ENCODE measurements at places on chromosomes 11 and 22. TPM values are rescaled to one million over a fixed set of nuclear protein-coding genes. Genes with fewer than 3 reads are reported as not detected.

ZP1 gene
- not detected for total RNA-seq

IL17REL gene
- total RNA-seq, result under 0.01 TPM

LDLRAD3 gene
- 21.6 TPM for total RNA-seq

APOL5 gene
- not detected for total RNA-seq

SCGB1D2 gene
- total RNA-seq, result not detected

INS gene
- not detected for total RNA-seq

TOMM22 gene
- 82.6 TPM for total RNA-seq

ACRV1 gene
- not detected for total RNA-seq

VPS11 gene
- total RNA-seq, result 25.5 TPM

OR8D4 gene
- not detected for total RNA-seq

PLAAT2 gene
- total RNA-seq, result not detected

OR51B4 gene
- not detected for total RNA-seq

ALKBH8 gene
- total RNA-seq, result 8.6 TPM

CDC42EP1 gene
- total RNA-seq, result 42.1 TPM

PDGFD gene
- total RNA-seq, result 9.5 TPM

ESRRA gene
- total RNA-seq, result 50.0 TPM

ISX gene
- not detected for total RNA-seq

NCF4 gene
- not detected for total RNA-seq

NXPE2 gene
- total RNA-seq, result not detected

SOX10 gene
- not detected for total RNA-seq

CNIH2 gene
- total RNA-seq, result not detected

DGCR2 gene
- 47.9 TPM for total RNA-seq

MAPK8IP2 gene
- 0.33 TPM for total RNA-seq

NAV2 gene
- total RNA-seq, result 27.6 TPM

MRGPRE gene
- not detected for total RNA-seq

FKBP2 gene
- 27.3 TPM for total RNA-seq

CHRNA10 gene
- total RNA-seq, result 2.0 TPM

FUT4 gene
- total RNA-seq, result 7.5 TPM

LMO2 gene
- total RNA-seq, result 50.6 TPM

FGF19 gene
- not detected for total RNA-seq

KRTAP5-7 gene
- total RNA-seq, result not detected

MS4A8 gene
- not detected for total RNA-seq

GPR83 gene
- total RNA-seq, result not detected

TIGD3 gene
- 0.33 TPM for total RNA-seq

C1QTNF4 gene
- 0.10 TPM for total RNA-seq

SLC37A2 gene
- 2.7 TPM for total RNA-seq

GAL gene
- 2.9 TPM for total RNA-seq

PAX6 gene
- total RNA-seq, result not detected

OR52J3 gene
- total RNA-seq, result not detected

KRTAP5-11 gene
- not detected for total RNA-seq

OR52E8 gene
- not detected for total RNA-seq

ANAPC15 gene
- 25.8 TPM for total RNA-seq

EXPH5 gene
- total RNA-seq, result under 0.01 TPM

KMT5B gene
- total RNA-seq, result 28.1 TPM

SMC1B gene
- not detected for total RNA-seq

ANO5 gene
- 0.38 TPM for total RNA-seq

RAB1B gene
- 190 TPM for total RNA-seq

MAPK11 gene
- total RNA-seq, result 38.5 TPM

OR4C13 gene
- not detected for total RNA-seq

CREBZF gene
- 34.0 TPM for total RNA-seq

GCAT gene
- 26.1 TPM for total RNA-seq

PDGFB gene
- total RNA-seq, result 148 TPM

ALDH3B1 gene
- total RNA-seq, result 2.0 TPM

FAM83F gene
- not detected for total RNA-seq

VPS26B gene
- 47.1 TPM for total RNA-seq

FLRT1 gene
- not detected for total RNA-seq

PELI3 gene
- total RNA-seq, result 3.6 TPM
